Left lung (tissue), 14 donors: ENCODE measurements at places on chromosomes 1 and 21.
A peak's percentile ranks its signal among the peaks of the same experiment; 100 is the strongest.

DNA sequence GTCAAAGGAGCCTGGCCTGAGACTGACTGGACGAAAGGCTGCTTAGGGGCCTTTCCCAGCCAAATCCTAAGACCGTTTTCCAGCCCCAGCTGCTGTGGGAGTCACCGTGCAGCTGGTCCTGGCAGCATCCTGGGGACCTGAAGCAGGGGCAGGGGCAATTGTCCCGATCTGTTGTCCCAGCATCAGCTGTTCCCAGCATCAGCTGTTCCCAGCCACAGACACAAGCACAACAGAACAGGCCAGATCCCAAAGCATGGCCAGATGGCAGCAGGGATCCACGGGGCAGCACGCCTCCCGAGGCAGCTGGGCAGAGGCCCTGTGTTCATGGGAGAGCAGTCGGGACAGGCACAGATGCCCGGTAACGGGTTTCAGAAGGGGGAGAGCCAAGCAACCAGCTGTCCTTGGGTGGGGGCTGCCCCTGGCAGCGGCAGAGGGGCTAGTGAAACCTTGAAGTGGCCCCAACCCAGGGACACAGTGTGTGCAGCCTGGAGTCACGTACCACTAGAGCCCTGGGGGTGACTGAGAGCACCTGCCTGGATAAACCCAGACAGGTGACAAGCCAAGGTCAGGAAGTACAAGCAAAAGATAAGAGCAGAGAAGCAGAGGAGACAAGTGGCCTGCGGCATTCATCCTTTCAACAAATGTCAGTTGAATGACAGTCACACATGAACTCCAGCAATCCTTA is 13.3 kb downstream of the CELA2B start:
- no peaks in the 10 kb centered on the region for H3K36me3 ChIP-seq
- no peak overlapping the region for H3K27ac ChIP-seq
- no peak overlapping the region for H3K4me3 ChIP-seq
- no peak for DNase-seq
- H3K27me3 ChIP-seq = no peaks in the 10 kb centered on the region
- H3K4me1 ChIP-seq = no peaks in the 10 kb centered on the region

DNA sequence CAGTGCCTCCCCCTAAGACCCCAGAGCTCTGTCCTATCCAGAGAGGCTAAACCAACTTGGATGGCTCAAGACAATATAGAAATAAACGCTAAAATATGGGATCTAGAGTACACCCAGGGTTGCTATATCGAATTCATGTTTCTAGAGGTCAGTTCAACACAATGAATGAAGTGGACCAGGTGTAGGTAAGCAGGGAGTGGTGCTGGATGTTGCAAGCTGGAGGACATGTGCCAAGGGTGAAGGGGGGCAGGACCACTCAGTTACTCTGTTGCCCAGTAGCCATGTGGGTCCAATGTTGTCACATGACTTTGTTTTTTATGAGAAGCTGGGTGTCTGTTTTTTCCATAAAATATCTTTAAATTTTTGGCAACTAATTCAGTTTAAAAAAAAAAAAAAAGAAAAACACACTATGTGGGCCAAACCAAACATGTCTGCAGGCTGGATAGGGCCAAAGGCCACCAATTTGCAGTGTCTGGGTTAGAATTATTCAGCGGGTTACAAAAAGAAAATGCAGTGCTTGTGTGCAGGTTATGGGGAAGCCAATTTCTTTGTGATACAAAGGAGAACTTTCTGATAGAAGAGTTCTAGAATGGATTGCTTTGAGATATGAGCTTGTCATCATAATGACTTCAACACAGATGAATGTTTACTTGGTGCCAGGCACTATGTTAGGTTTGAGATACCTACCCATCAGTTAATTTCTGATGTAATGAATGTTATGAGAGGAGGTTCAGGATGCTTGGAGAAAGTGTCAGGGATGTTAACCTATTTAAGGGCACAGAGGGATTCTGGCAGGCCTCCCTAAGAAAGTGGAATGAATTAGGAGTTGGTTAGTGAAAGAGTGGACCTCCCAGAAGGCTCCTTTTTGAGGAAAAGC is 8.9 kb downstream of the CACHD1 start:
- peaks cover 32% of the 10 kb centered on the region for H3K4me1 ChIP-seq
- H3K36me3 ChIP-seq = no peaks in the 10 kb centered on the region
- H3K27ac ChIP-seq = no peak overlapping the region
- DNase-seq = no peak

DNA sequence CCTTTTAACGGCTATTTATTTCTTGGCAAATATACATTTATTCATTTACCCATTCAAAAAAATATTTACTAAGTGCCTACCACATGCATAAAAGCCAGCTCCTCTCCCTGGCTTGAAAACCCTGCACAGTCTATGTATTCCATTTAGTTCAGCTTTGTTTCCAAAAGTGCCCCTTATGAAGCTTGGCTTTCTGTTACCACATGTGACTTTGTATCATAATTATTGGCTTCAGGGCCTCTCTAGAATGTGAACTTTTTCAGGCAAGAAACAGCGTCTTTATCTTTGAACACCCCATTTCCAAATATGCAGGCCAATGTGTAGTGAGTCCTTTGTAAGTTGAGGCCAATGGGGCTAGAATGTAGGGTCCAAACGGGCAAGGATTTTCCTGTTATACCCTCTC is 69.4 kb downstream of the CACHD1 start:
- peak overlapping the region; percentile 68 for H3K27ac ChIP-seq
- H3K4me3 ChIP-seq = no peak overlapping the region
- DNase-seq = no peak
- H3K27me3 ChIP-seq = no peaks in the 10 kb centered on the region

- H3K27ac ChIP-seq = no peak overlapping the region
- DNase-seq = no peak
- H3K27me3 ChIP-seq = no peaks in the 10 kb centered on the region
Observed at GRCh38 chr1:229030630-229031029, 240.3 kb upstream of the RAB4A start.

DNA sequence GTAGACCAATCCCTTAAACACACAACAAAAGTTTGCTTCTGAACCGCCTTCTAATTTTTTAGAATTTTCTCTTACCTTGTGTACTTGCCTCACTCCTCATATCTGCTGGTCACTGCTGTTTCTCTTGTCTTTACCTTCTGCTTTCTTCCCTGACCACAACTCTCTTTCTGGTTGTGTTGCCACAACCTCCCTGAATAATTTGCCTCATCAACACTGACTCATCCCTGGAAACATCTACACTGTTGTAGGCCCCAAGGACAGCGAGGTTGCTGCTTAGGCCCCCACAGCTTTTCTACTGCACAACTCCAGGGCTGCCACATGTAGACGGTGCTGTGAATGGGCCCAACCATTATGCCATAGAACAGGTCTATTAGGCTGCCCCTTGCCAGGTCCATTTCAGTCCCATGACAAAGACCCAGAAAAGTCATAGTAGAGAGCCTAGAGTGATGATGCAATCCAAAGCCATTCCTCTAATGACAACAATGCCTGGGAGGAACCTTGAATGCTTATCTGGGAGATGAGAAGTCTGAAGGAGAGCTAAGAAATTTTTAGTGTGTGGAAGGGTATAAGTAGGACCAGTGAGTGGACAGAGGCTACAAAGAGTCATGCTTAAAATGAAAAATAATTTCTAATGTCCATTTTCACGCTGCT is 36.6 kb upstream of the LCE5A start:
- no peaks in the 10 kb centered on the region for H3K4me1 ChIP-seq
- no peak overlapping the region for H3K27ac ChIP-seq
- H3K27me3 ChIP-seq = no peaks in the 10 kb centered on the region
- DNase-seq = no peak
- no peaks in the 10 kb centered on the region for H3K36me3 ChIP-seq
- no peak overlapping the region for H3K4me3 ChIP-seq

GRCh38 chr1:25066256-25066655 is 136.2 kb upstream of the RUNX3 start:
- DNase-seq = peak; percentile 47
- no peaks in the 10 kb centered on the region for H3K27me3 ChIP-seq
- no peak overlapping the region for H3K4me3 ChIP-seq
- no peak overlapping the region for H3K27ac ChIP-seq

- DNase-seq = no peak
- no peaks in the 10 kb centered on the region for H3K4me1 ChIP-seq
- H3K27ac ChIP-seq = no peak overlapping the region
- no peaks in the 10 kb centered on the region for H3K27me3 ChIP-seq
Observed at GRCh38 chr1:6099297-6099696, 53.6 kb downstream of the KCNAB2 start.

DNA sequence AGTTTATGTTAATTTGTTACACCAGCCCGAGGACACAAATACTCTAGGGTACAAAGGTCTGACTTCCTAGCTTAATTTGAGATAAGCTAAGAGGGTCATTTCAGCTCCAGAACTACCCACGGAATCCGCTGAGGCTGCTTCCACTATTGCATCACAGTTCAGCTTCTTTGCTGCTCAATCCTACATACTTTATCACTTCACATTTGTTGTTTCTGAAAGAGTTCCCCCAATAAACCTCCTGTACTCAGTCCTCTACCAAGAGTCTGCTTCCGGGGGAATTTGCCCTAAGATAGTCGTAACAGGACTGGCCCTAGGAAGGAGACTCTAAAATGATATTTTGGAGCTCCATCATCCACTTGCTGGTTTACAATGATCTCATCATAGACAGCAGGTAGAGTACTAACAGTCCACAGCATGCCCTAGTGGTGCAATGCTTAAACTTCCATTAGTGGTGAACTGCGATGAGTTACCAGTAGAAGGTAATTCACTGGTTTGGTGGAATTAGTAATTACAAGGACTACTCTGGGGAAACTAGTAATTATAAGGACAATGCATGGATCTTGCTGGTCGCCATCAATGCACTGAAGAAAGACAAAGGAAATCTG is 229.3 kb downstream of the USH2A start:
- DNase-seq = no peak
- no peaks in the 10 kb centered on the region for H3K36me3 ChIP-seq
- no peaks in the 10 kb centered on the region for H3K27me3 ChIP-seq
- no peaks in the 10 kb centered on the region for H3K4me1 ChIP-seq

GRCh38 chr1:72936151-72936740 is 653.9 kb upstream of the NEGR1 start:
- no peaks in the 10 kb centered on the region for H3K36me3 ChIP-seq
- H3K4me3 ChIP-seq = no peak overlapping the region
- no peaks in the 10 kb centered on the region for H3K4me1 ChIP-seq
- no peak overlapping the region for H3K27ac ChIP-seq

DNA sequence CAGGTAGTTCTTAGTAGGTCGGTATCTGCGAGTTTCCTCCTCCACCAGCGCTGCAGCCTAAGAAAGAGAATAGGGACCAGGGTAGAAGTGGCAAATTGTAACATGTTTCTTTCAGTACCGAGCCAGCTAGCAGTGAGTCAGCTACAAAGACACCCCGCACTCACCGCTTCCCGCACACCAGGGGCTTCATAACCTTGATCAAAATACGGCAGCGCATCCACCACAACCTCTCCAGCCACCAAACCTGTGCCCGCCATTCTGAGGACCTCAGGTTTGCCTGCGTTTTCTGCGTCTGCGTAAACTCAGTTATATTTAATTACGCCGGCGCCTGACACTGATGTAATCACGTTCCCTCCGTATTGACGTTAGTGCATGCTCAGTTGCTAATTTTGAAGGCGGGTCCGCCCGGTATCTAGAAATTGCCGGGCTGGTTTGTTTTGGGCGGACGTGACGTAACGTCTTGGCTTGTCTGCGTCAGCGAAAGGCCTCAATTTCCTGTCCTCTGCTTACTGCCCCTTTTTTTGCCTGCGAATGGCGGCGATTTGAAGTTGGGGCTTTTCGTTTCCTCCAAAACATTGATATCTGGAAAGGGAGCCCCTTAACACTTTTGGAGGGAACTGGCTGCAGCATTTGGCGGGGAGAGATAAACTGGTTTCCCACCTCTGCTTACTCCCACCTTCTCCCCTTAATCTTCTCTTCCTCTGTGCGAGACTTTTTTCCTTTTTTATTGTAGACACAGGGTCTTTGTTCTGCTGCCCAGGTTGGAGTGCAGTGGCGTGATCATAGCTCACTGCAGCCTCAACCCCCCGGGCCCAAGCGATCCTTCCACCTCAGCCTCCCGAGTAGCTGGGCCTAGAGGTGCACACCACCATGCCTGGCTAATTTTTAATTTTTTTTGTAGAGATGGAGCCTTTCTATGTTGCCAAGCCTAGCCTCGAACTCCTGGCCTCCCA is at the start of gene BCAS2:
Gene BCAS2, minus strand, starts transcription at position 281 of the 953 bp plus-strand sequence. Its CDS starts 24 bp downstream, at position 257.
- H3K4me1 ChIP-seq = peaks cover 44% of the 10 kb centered on the region
- no peaks in the 10 kb centered on the region for H3K36me3 ChIP-seq
- H3K27ac ChIP-seq = peak within 1 kb of the TSS; percentile 83

DNA sequence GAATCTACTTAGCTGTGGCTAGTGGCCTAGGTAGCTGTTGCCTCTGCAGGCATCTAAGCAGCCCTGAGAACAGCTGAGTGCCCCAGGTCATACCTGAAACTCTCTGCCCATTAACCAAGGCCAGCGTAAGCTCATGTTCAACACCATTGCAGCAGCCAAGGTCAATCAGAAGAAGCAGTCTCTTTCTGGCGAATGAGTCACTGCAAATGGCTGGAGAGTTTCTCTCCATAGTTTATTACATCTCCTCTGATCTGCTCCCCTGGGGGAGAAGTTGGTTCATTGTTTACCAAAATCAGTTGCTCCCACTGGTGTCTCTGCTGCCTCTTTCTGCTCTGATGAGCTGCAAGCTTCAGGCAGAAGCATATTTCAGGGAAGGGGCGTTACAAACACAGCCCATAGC is 6.9 kb upstream of the BCL9 start:
- H3K4me3 ChIP-seq = no peak overlapping the region
- DNase-seq = no peak
- H3K27ac ChIP-seq = no peak overlapping the region
- H3K4me1 ChIP-seq = peaks cover 9% of the 10 kb centered on the region
- no peaks in the 10 kb centered on the region for H3K36me3 ChIP-seq

DNA sequence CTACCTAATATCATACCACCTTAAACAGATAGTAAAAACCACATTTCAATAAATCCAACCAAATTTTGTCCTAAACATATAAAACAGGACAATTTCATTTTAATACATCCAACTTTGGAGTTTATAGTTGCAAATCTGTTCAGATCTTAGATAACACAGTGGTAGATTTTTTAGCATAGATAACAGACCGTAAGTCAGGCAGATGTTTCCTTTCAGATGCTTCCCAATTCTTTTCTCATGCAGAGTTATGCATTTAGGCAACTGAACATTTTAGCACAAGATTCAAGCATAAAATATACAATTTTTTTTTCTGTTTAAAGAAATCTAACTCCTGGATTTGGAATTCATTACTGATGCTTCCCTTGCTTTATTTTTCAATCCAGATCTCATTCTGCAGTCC is 156.5 kb upstream of the ZNHIT6 start:
- H3K27ac ChIP-seq = no peak overlapping the region
- DNase-seq = no peak
- H3K36me3 ChIP-seq = no peaks in the 10 kb centered on the region
- H3K4me1 ChIP-seq = no peaks in the 10 kb centered on the region
- no peaks in the 10 kb centered on the region for H3K27me3 ChIP-seq
- no peak overlapping the region for H3K4me3 ChIP-seq
